Suprapubic skin (tissue), 4 donors: ENCODE measurements at places on chromosomes 12 and 14. TPM values are rescaled to one million over a fixed set of nuclear protein-coding genes. Genes with fewer than 3 reads are reported as not detected.

The C12orf50 gene
- not detected for total RNA-seq

The ZDHHC22 gene
- not detected for total RNA-seq

GRCh38 chr12:120514002-120514401 lies 15.0 kb downstream of the COQ5 start:
- H3K27me3 ChIP-seq: no peaks in the 10 kb centered on the region
- H3K36me3 ChIP-seq: peaks cover 47% of the 10 kb centered on the region
- DNase-seq: no peak
- H3K4me1 ChIP-seq: no peaks in the 10 kb centered on the region
- no peak overlapping the region for H3K27ac ChIP-seq
- H3K4me3 ChIP-seq: no peak overlapping the region

DNA sequence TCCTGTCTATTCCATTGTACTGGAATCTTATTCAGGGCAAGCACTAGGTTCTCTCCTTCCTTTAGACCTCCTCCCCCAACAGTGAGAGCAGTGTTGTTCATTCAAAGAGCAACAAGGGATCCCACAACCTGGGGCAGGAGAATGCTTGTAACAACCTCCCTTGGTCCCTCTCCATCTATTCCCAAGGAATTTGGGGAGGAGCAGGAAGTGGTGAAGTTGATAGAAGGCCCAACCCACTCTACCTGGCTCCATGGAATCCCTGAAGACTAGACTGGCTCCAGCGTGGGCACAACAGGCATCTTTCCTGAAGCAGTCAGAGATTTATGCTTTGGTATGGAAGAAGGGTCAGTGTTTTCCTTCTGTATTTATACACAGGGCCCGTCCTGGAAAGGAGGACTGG lies 33.4 kb upstream of the CISTR start:
- H3K36me3 ChIP-seq: no peaks in the 10 kb centered on the region
- no peaks in the 10 kb centered on the region for H3K4me1 ChIP-seq
- no peak overlapping the region for H3K4me3 ChIP-seq
- H3K27me3 ChIP-seq: peaks cover 4% of the 10 kb centered on the region

DNA sequence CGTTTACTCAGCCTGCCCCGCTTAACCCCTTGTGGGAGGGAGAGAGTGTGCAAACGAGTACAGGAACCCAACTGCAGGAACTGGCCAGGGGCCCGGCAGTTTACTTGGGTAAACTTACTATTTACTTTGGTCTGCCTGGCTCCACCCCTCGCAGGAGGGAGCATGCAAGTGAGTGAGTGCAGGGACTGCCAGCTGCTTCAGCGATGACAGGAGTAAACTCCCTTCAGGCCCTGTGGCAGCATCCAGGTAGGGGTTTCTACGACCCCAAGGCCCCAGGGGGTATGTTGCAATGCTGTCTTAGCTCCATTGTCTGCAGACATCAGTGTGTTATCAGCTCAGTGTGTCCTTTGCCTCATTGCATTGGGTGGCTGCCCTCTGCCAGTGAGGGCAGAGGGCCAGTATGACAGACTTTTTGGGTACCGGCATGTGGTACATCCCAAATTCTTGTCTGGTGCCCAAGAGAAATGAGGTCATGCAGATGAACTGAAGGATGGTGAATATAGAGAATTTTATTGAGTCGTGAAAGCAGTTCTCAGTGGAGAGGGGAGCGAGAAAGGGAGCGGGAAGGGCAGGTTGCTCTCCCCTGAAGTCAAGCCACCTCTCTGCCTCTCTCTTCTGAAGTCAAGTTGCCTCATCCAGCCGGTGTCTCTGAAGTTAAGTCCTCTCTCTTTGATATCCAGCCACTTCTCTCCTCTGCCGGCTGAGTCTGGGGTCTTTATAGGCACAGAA lies 181.8 kb downstream of the FUT8 start:
- no peaks in the 10 kb centered on the region for H3K36me3 ChIP-seq
- H3K27me3 ChIP-seq: no peaks in the 10 kb centered on the region
- H3K4me1 ChIP-seq: no peaks in the 10 kb centered on the region
- H3K27ac ChIP-seq: no peak overlapping the region
- H3K4me3 ChIP-seq: no peak overlapping the region

DNA sequence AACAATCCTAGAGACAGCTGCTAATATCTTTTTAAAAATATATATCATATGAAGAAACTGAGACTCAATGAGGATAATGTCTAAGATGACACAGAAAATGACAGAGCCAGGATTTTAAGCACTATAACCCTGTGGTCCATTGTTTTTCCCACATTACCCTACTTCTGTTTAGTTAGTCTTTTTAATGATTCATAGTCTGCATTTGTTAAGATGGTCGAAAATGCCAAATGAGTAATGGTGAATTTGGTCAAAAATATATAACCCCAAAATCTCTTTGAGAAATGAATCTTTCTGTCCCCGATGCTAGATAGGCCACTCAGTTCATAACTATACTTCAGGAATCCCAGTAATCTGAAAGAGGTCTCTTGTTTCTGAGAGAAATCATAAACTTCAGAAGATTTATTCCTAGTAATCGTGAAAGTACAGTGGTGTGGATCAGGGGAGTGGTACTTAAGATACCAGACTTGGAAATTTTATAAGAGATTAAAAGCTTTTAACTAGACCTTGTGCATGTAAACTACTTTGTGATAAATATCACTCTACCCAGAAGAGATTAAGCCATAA lies 10.8 kb downstream of the RTRAF start:
- H3K4me3 ChIP-seq: no peak overlapping the region
- peaks cover 64% of the 10 kb centered on the region for H3K36me3 ChIP-seq
- no peak for DNase-seq
- peaks cover 8% of the 10 kb centered on the region for H3K4me1 ChIP-seq

GRCh38 chr12:87266305-87266704 lies 762.9 kb downstream of the C12orf50 start:
- no peak overlapping the region for H3K4me3 ChIP-seq
- no peak overlapping the region for H3K27ac ChIP-seq
- no peak for DNase-seq
- no peaks in the 10 kb centered on the region for H3K36me3 ChIP-seq
- H3K4me1 ChIP-seq: no peaks in the 10 kb centered on the region

DNA sequence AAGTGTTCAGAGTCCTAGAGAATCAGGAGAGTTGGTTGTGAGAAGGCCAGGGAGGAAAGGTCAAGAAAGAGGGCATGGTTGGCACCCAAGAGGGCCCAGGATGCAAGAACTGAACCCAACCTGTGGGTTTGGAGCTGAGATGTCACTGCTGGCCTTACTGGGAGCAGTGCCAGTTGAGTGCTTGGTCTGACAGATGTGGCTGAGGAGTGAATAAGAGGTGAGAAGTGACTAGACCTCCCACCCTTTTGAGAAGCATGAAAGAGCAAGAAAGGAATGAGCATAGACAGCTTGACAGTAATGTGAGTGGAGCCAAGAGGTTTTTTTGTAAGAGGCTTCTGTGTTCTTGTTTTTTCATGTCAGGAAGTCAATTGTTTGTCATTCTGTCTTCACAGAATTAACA lies 95.3 kb downstream of the FGD4 start:
- no peak overlapping the region for H3K4me3 ChIP-seq
- no peak overlapping the region for H3K27ac ChIP-seq
- DNase-seq: no peak
- H3K4me1 ChIP-seq: peaks cover 25% of the 10 kb centered on the region
